ENCODE measurements at places on chromosomes 6 and 20.

DNA sequence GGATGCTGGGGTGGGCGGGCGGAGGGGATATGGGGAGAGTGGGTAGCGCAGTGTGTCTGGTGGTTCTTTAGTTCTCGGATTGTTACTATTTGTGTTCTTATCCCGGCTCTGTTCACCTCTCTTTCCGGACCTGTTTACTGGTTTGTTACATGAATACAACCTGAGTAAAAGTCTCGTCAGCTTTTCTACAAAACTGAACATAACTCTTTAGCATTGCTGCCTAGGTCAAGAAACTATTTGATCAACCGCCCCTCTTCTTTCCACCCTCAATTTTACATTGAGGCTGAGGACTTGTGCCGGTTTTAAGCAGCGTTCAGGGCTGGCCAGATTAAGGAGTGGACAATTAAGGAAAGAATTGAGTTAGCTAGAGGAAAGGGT lies 625 bp downstream of the ABT1 start:
- no peak for DNase-seq

- no peak for DNase-seq
Observed at GRCh38 chr6:138648127-138648526, 125.4 kb upstream of the CCDC28A start.

GRCh38 chr6:83879746-83880145 lies 20.3 kb downstream of the CYB5R4 start:
- DNase-seq = no peak

DNA sequence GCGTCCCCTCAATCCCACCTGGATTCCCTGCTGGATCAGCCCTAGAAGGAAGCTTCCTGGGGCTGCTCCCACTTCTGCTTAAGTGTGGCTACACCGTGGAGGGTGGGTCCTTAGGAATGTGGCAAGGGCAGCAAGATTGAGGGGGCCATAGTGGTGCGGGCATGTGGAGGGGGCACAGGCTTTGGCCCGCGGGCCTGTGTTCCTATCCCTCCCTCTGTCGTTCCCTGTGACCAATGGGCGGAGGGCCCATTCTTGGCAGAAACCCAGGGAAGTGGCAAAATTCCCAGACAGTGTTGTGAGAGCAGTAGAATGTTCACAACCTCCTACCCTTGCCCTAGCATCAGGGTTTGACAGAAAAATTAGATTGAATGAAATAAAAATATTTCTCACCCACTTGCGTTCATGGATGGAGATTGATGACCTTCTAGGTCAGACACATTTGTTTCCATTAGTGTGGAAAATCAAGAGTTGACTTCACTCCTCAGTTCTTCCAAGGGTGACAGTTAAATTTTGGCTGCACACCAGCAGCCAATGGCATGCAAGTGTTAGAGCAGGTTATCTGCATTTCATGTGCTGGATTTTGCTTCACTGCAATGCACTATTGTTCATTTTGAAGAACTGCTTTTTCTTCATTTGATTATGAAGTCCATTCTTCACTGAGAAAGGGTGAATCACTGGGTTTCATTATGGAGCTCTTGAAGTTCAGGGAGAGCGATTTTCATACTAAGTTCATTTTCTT lies 49.3 kb upstream of the AHI1 start:
- no peak for DNase-seq

DNA sequence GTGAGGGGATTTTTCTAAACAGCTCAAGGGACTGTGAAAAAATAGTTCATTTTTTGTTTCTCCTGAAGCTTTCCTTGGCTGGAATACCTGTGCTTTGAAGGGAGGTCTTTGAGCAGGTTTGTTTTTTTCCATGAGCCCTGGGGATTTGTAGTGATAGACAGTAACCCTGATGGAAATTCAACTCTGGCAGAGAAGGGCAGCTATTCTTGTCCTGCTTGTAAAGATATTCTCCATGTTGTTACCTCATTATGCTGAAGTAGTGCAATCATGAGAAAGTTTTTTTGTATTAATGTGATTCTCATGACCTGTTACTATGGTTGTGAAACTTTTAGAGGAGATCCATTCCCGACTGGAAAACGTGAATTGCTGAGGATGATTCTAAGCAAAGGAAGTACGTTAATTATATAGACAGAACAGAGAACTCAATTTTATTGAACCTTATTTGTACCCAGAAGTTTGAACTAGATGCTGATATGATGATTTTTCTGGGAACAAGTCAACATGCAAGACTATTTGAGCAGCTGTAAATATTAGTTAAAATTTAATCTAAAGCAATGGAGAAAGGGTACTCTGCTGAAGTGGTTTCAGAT lies 12.5 kb downstream of the UTRN start:
- no peak for DNase-seq

- no peak for DNase-seq
Observed at GRCh38 chr6:3288711-3289663, 30.2 kb downstream of the PSMG4 start.

GRCh38 chr20:53149148-53149889 lies 177.2 kb downstream of the TSHZ2 start:
- DNase-seq = no peak

DNA sequence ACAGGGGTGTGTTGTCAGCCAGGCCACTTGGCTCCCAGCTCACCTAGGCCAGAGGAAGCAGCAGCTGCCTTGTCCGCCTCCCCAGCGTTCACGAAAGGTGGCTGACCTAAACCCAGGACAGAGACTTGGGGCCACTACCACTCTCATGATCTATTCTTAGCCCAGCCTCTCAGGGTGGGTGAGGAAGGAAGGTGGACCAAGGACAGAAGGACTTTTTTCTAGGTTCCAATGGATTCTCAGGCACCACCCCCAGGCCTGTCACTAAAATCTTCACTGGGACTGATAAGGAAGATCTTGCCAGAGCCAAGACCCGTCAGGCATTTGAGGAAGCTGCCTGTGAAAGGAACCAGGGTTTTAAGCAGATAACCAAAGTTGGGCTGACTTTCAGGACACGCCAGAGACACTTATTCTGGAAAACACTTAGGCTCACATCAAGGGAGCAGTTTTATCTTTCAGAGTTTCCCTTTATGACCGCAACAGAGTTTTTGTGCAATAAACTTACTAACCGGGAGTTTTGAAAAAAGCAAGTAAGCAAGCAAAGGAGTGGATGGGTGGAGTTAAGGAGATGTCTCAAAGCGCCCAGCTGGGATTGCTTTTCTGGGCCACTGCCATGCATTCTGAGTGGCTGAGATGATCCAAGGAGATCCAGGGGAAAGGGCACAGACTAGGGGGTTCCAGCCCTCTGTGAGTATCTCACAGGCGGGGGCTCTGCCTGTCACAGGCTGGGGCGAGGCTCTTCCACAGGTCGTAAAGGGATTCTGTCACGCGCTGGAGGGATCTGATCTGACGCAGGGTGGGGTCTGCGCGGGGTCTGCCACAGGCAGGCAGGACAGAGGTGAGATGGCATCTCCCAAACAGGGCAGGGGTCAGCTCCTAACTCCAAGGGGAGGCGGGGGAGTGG lies 989 bp downstream of the FITM2 start:
- no peak for DNase-seq

GRCh38 chr6:36685926-36686667 lies 7.6 kb downstream of the CDKN1A start:
- no peak for DNase-seq

GRCh38 chr6:96059586-96059985 lies 43.8 kb downstream of the FUT9 start:
- DNase-seq = no peak

DNA sequence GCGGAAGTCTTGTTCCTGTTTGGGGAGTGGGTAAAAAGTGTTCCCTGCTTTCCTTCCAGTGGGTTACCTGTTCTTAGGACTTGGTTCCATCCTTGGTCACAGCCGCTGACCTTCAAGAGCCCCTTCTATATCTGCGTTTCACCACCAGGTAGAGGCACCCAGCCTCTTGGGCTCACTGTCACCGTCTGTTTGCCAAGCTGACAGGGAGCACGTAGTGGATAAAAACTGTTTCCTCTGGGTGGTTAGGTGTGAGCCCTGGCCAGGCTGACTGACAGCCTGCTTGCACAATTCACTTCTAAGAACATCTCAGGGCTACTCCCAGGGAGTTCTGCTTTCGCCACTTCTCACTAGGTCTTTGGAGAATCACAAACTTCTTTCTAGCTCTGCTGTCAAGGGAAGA lies 1.8 kb upstream of the JPH2 start:
- no peak for DNase-seq

DNA sequence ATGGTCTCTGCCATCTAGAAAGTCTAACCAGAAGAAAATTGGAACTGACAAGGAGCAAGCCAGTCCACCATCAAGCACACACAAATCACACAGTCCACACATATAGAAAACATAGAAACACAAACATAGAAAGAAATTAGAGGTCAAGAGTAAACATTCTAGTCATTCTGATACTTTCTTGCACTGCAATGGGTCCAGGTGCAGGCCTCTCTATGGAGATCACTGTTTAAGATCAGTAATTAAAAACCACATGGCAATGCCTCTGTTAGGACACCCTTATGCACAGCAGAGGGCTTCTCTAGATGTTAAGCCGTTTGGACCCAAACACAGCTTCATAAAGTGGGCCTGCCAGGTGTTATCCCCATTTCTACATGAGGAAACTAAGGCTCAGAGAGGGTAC lies 42.8 kb upstream of the SLC22A23 start:
- DNase-seq = no peak

- no peak for DNase-seq
Observed at GRCh38 chr6:144820270-144820669, 535.1 kb downstream of the UTRN start.

DNA sequence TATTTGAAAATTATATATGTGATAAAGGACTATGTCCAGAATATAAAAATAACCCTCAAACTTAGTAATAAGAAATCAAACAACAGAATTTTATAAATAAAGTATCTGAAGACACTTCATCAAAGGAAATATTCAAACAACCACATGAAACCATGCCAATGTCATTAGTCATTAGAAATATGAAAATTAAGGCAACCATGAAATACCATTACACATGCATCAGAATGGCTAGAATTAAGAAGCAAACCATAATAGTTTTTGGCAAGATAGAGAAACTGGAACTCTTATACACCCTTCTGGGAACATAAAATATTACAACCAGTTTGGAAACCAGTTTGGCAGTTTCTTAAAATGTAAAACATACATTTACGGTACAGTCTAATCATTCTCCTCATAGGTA lies 137.2 kb upstream of the ADGRB3 start:
- DNase-seq = no peak

DNA sequence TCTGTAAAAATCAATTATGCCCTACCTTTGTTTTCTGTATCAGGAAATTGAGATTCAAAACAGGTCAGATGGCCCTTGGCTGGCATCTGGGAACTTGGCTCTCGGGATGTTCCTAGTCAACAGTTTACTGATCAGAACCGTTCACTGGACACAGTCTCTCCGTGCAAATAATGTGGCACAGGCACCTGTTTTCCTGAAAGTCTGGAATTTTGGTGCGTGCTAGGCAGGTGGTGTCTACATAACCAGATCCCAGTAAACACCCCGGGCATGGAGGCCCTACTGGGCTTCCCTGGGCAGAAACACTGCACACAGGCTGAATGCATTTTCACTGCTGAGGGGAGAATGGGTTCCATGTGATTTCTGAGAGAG lies 7.5 kb downstream of the SNHG17 start:
- DNase-seq = no peak

DNA sequence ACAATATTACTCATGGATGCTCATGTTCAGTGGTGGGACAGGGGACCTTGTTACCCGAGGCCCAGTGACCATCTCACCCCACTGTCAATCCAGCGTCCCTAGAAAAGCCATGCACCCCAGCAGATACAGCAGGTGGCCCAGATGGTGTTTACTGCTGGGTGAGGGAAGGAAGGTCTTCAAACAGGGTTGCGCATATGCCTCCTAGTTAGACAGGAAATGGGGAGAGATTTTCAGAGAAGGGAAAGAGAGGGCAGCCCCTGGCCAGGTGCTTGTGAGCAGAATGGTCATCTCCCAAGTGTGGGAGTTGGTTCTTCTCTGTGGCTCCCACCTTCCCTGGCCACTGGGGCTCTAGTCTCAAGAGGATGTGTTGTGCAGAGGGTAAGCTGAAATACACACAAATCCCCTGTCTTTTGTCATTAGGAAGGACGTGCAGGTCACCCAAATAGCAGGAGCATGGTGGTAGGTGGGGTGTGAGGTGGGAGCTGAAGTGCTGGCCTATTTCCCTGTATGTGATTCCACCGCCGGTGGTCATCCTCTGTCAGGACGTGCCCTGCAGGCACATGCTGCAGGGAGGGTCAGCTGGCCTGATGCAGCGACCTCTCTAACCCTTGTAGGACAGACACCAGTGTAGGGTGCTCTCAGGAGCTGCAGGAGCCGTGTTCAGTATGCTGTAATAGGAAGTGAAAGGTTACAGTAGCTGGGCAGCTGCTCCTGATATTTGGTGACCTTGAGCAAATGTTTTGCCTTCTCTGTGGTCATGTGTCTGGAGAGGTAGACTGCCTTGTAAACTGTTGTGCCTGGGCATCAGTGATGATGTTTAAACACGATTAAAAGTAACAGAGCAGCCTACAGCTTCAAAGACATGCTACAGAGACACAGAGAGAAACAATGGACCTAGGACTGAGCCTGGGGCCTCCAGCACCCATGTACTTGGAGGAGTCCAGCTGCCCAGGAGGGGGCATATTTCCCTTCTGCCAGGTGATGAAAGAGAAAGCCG lies 3.2 kb upstream of the CST3 start:
- DNase-seq = no peak

DNA sequence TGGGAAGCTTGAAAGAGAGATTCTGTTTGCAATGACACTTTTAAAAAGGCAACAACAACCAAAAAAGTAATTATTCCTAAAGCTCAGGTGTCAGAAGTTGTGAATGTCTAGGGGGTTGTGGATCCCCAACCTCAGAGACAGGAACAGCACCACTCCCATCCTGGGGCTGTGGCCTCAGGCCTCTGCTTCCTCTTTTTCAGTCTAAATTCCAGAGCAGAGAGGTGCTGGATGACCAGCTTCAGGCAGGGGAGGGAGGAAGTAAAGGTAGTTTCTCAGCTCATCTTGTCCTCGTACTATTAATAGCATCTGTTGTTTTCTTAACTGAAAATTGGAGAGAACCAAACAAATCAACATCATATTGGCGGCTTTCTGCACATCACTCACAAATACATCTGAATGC lies 8.3 kb downstream of the NT5E start:
- no peak for DNase-seq

- DNase-seq = no peak
Observed at GRCh38 chr20:13744352-13744751, 40.4 kb downstream of the ESF1 start.

DNA sequence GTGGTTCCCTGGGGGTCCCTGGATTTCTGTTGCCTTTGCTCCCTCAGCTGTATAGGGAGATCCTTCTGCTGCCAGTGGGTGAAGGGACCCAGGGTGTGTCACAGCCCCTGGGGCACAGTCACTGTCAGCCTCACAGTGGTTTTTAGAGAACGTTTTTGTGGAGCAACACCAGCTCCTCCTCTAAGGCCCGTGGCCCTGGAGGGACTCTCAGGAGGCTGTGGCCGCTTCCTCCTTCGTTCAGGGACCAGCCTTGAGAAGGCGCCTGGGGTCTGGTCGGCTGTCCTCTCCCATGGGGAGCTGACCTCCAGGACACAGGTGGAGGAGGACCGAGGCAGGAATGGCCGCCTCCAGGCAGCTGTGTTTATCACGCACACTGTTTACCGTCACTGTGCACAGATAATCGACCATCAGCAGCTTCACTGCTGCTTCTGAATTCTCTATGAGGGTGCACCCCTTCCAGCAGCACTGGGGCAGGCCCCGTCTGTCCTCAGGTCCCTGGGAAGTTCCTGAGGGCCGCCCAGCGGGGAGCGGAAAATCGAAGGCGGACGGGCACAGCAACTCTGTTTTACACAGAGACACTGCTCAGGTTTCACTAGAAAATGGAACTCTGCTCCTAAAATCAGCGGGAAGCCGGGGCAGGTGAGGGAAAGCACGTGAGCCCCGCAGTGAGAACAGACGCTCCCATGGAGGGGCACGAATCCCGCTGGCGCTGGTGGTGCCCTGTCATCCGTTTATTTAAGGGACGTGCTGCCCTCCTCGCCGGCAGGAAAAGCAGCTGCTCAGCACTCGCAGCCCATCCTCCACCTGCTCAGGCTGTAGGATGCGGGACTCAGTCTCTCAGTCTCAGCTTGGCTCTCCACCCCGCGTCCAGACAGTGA lies 10.4 kb upstream of the FRMD1 start:
- DNase-seq = no peak
